Fibroblast of the aortic adventitia (primary cell): ENCODE measurements at places on chromosomes 5 and 9. TPM values are rescaled to one million over a fixed set of nuclear protein-coding genes. Genes with fewer than 3 reads are reported as not detected.

Gene FCN1
- total RNA-seq: not detected in 2 replicates

Gene FBN2
- total RNA-seq: 19.8 and 45.1 TPM in 2 replicates

Gene GMCL2
- not detected in 2 replicates for total RNA-seq

Gene TAF11L6
- not detected in 2 replicates for total RNA-seq

Gene PCDHB2
- 0.36 and 0.82 TPM in 2 replicates for total RNA-seq

Gene ARSK
- 8.6 and 19.0 TPM in 2 replicates for total RNA-seq
